ENCODE measurements at places on chromosomes 4 and X. TPM values are rescaled to one million over a fixed set of nuclear protein-coding genes. Genes with fewer than 3 reads are reported as not detected.

RASL11B gene
- 23.8 TPM for total RNA-seq

DKK2 gene
- total RNA-seq, result 1.4 TPM

TCP11X2 gene
- total RNA-seq, result not detected

DNA sequence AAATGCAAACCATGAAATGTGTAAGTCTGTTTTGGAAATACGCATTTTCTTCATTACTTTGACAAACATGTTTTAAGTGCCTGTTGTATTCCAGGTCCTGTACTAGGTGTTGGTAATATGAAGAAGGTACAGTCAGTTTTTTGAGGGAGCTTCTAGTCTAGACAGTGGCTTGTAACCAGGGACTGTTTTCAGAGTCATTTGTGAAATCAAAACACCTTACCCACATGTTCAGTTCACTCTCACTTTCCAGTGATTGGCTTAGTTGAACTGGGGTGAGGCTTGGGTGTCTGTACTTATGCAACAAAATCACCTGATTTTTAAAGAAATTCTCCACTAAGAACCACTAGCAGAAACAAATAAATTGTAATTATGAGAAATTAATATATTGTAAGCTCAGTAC is 16.4 kb downstream of the DCLK2 start:
- DNase-seq, result no peak

DNA sequence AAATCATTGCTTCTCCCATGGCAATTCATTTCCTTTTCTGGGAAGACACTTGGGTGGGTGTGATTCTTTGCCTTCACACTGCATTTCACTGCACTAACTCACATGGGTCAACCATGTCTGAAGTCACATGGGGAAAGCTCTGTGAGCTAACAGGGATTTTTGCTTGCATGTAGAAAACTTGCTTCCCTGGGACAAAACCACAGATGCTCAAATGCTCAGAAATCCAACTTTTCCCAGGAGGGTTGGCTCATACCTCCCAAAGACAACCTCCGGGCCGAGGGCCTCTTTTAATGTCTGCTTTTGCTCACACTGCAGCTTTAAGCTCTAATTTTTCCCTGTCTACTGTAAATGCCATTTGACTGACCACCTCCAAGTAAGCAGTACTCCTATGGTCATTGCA is 1695.2 kb downstream of the STIM2 start:
- DNase-seq, result no peak

- no peak for DNase-seq
Measured at GRCh38 chrX:100747090-100747489, 15.2 kb upstream of the SYTL4 start.

- DNase-seq, result no peak
Measured at GRCh38 chr4:6972911-6973310, 63.3 kb downstream of the TBC1D14 start.

DNA sequence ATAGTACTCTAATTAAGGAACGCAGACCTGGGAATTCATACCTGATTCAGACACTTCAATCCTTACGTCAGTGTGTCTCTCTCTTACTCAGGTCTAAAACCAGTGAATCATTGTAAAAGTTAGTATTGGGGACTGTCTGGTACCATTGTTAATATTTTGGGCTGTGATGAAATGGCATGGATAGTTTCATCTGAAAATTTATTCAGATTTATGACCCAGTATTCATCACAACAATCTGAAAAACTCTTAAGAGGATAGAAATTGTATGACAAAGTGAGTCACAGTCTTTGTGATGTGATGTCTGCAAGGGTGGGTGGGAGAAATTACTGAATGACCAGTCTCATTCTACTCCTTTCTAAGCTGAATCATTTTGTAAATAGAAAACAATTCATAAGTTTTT is 10.3 kb downstream of the FGF2 start:
- DNase-seq, result no peak

DNA sequence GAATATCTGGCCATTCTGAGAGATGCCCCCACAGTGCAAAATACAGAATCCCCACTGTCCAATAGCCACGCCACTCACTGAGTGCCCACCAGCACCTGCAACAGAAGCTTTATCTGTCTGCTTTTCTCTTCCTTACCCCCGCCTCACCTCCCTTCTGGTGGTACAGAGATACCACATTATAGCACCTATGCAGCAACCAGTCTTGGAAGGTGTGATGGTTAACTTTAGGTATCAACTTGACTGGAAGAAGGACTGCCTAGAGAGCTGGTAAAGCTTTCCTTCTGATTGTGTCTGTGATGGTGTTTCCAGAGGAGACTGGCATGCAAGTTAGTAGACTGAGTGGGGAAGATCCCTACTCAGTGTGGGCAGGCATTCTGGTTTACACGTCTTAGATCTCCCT is 61.8 kb upstream of the TXK start:
- DNase-seq, result no peak

- DNase-seq, result no peak
Measured at GRCh38 chr4:7238300-7238960, 46.1 kb downstream of the SORCS2 start.

DNA sequence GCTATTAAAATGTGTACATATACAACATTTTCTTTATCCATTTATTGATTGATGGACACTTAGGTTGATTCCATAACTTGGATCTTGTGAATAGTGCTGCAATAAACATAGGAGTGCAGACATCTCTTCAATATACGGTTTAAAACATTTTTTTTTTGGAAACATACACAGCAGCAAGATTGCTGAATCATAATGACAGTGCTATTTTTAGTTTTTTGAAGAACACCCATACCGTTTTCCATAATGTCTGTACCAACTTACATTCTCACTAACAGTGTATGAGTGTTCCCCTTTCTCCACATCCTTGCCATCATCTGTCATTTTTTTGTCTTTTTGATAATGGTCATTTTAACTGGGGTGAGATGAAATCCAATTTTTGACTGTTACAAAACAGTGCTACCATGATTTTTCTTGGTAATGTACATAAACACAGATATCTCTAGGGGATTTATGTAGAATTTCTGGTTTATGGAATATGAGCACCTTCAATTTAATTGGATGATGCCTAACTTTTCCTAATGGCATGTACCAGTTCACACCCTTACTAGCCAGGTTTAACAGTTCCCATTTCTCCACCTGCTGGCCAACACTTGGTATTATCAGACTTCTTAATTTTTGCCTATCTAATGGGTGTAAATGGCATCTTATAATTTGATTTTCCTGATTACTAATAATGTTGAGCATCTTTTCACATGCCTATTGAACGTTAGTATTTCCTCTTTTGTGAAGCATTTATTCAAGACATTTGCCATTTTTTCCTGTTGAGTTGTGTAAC is 21.0 kb upstream of the TMSB15B start:
- DNase-seq, result no peak

DNA sequence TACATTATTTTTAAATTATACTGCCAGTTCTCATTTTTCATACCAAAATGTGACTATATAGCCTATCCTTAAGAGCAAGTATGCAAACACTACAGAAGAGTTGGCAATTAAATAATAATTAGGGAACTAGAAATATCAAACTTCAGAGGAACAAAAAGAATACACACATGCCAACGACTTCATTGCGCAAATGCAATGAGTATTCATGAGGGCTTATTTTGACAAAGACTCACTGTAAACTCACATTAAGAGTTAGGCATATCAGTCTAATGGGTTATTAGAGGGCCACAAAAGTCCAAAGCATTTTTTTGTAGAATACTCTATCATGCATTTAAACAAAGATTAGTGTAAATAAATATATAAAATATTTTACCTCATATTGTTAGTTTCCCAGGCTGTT is 31.6 kb downstream of the SLC10A7 start:
- DNase-seq, result no peak

DNA sequence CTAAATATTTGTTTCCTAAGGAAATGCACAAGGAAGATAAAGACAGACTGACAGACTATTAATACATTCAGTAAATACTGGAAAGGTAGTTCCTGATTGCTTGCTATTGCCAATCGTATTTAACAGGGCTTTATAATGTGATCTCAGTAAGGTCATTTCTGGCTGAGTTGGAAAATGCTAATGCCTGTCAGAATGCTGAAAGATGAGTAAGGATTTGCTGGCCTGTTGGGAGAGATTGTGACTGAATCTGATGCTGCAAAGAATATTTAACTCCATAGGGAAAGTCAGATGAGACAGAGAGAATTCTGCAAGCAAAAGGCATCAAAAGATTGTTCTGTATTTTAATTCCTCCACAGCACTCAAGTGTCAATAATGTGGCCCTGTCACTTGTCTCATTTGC is 169.0 kb downstream of the BEND2 start:
- no peak for DNase-seq

GRCh38 chrX:27680726-27681125 is 90.6 kb downstream of the DCAF8L2 start:
- DNase-seq, result no peak

- DNase-seq, result no peak
Measured at GRCh38 chr4:156642161-156642560, 329.4 kb downstream of the PDGFC start.

GRCh38 chr4:76610751-76611547 is 175.9 kb downstream of the SHROOM3 start:
- DNase-seq, result no peak

GRCh38 chr4:88295656-88296055 is 11.3 kb upstream of the PPM1K start:
- DNase-seq, result no peak

Data from cardiac septum (tissue), 1 donor.